ENCODE measurements at places on chromosomes 13 and 19. TPM values are rescaled to one million over a fixed set of nuclear protein-coding genes. Genes with fewer than 3 reads are reported as not detected.

The POSTN gene
- total RNA-seq: not detected

DNA sequence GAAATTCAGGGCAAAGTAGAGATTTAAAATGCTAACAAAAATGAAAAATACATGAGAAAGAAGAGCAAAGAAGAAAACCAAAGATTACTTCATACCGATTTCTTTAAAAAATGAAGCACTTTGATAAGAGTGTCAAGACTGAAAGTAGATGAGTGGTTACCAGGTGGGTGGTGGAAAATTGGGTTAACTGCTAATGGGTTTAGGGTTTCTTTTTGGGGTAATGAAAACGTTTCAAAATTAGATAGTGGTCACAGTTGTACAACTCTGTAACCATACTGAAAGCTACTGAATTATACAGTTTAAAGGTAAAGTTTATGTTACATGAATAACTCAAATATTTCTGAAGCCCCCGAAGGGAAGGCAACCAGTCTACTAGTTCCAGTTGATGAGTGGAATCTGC, 179.4 kb downstream of the NDFIP2 start:
- H3K36me3 ChIP-seq: no peaks in the 10 kb centered on the region
- H3K27ac ChIP-seq: no peak overlapping the region
- H3K27me3 ChIP-seq: peaks cover 24% of the 10 kb centered on the region
- DNase-seq: no peak

DNA sequence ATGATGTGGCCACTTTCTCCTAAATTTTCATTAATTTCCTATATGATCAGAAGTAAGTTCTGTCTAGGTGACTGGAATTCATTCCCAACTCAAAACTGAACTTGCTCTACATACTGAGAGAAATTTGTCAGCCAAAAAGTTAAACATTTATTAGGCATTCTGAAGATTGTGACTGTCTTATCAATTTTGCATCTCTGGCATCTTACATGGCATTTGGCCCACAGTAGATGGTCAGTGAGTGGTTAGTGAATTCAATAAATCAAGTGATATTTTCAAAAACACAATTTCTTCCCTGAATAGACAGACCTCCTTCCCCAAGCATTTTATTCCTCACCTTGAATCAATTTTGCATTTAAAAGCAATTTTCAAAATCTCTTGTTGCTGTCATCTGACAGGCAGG, 363.2 kb upstream of the NBEA start:
- H3K36me3 ChIP-seq: no peaks in the 10 kb centered on the region
- H3K27ac ChIP-seq: no peak overlapping the region
- no peak overlapping the region for H3K4me3 ChIP-seq
- H3K27me3 ChIP-seq: no peaks in the 10 kb centered on the region
- no peak for DNase-seq
- no peaks in the 10 kb centered on the region for H3K4me1 ChIP-seq

- H3K27me3 ChIP-seq: no peaks in the 10 kb centered on the region
- H3K36me3 ChIP-seq: no peaks in the 10 kb centered on the region
- no peaks in the 10 kb centered on the region for H3K4me1 ChIP-seq
- no peak overlapping the region for H3K4me3 ChIP-seq
- H3K27ac ChIP-seq: no peak overlapping the region
- DNase-seq: no peak
These were observed 380.4 kb downstream of the PCDH9 start for GRCh38 chr13:66849706-66850105.

The LGALS7 gene
- not detected for total RNA-seq

DNA sequence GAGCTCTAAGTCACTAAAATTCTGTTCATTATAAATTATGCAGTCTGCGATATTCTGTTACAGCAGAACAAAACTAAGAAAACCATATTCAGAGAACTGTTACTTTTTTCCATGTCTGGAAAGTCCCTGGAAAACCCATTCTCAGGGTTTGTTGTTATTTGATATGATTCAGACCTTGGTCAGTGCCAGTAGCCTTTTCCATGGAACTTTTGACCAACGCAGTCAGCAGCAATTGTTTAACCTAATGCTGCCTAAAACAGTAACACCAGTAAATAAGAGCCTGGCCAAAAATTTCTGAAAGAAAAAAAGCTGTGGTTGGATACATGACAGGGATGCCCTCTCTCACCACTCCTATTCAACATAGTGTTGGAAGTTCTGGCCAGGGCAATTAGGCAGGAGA, 402.7 kb downstream of the TBC1D4 start:
- no peak overlapping the region for H3K4me3 ChIP-seq
- H3K27ac ChIP-seq: no peak overlapping the region
- no peaks in the 10 kb centered on the region for H3K27me3 ChIP-seq

DNA sequence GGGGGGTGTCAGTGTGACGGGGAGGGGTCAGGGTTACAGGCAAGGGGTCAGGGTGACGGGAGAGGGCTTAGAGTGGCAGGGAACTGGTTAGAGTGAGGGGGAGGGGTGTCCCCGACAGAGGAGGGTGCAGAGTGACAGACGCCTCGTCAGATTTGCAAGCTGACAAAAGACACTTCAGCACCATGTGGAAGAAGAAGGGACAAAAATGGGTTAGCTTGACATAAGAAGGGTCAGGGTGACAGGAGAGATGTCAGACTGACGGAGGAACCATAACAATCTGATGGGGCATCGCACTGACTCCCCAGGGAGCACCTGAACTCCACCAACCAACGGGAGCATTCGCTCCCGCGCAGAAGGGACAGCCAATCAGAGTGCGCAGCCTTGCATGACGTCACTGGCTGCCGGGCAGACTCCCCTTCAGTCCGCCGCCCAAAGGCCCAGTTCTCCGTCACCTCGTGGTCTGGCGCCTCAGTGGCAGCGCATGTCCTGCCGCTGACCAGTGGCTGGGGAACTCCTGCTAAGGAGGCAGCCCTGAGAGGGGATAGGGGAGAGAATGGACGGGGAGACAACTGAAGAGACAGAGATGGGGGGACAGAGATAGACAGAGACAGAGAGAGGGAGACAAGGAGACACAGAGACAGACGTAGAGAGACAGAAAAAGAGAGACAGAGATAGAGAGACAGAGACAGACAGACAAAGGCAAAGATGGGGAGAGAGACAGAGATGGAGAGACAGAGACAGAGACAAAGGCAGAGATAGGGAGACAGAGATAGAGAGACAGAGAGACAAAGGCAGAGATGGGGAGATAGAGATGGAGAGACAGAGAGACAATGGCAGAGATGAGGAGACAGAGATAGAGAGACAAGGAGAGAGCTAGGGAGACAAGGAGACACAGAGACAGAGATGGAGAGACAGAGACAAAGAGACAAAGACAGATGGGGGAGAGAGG, 30.2 kb downstream of the C19orf81 start:
- DNase-seq: peak; percentile 87
- H3K36me3 ChIP-seq: no peaks in the 10 kb centered on the region
- no peak overlapping the region for H3K4me3 ChIP-seq
- H3K27ac ChIP-seq: peak overlapping the region; percentile 46
- peaks cover 8% of the 10 kb centered on the region for H3K27me3 ChIP-seq

- no peak overlapping the region for H3K4me3 ChIP-seq
- H3K27ac ChIP-seq: no peak overlapping the region
- H3K36me3 ChIP-seq: no peaks in the 10 kb centered on the region
- H3K4me1 ChIP-seq: no peaks in the 10 kb centered on the region
These were observed 35.0 kb downstream of the ZNF536 start for GRCh38 chr19:30407068-30407709.

Measured in activated CD8-positive, alpha-beta memory T cell treated with anti-CD3 and anti-CD28 coated beads, Interleukin-2, amount 10 ng/mL, durations not matched to agents 7 days and 5 days (primary cell).